Activated naive CD4-positive, alpha-beta T cell treated with anti-CD3 and anti-CD28 coated beads, Interleukin-2, amount 50 U/mL, for 16 hours (primary cell): ENCODE measurements at places on chromosomes 11 and 22.
A peak's percentile ranks its signal among the peaks of the same experiment; 100 is the strongest.

GRCh38 chr11:57980201-57980600 lies 43.5 kb upstream of the OR9Q1 start:
- DNase-seq: no peak

DNA sequence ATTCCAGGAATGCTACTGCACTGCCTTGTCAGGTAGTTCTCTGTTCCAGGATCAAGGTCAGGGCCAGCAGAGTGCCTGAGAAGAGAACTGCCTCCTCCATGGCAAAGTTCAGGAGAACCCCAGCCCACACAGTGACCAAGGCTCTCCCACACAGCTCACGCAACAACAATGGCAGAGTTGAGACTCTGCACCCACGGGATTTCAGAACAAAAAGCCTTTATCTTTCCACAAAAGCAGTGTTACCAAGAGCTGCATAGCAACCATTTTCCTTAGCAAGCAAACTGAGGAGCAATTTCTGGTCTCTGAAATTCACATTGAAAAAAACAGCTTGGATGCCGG lies 11.1 kb downstream of the PLAAT3 start:
- DNase-seq: no peak

DNA sequence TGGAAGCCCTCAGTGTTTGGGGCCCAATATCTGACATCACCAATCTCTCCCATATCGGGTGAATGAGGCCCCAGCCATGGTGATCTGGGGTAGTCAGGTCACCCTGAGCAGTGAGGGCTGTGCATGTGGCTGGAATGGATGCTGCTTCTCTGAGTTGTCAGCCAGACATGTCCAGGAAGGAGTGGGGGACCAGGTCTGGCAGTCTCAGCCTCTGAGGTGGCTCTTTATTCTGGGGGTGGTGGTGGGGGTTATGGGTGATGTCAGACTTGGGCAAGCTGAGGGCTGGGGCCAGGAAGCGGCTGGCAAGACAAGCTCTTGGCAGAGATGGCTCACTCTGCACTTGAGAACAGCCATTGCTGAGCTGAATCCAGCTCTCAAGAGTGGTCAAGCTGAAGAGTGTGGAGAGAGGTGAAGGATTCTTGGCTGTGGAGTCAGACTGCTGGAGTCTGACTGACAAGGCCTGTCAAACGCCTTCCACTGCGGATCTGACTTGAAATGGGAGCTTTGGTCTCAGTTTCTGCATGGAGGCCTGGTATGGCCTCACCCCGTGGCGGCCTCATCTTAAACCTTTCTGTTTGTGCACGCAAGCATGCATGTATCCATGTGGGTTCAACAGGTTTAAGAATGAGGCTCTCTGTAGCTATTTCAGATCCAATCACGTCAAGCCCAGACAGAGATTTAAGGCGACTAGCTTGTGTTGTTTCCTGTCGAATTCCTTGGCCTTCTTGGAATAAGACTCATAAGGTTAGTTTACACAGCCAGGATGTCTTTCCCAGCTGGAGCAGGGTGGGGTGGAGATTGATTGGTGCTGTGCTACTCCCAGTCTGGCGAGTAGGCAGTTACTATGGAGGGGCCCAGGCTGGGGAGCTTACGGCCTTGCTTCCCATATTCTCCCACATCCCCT lies 83.9 kb upstream of the TIMP3 start:
- no peak for DNase-seq

DNA sequence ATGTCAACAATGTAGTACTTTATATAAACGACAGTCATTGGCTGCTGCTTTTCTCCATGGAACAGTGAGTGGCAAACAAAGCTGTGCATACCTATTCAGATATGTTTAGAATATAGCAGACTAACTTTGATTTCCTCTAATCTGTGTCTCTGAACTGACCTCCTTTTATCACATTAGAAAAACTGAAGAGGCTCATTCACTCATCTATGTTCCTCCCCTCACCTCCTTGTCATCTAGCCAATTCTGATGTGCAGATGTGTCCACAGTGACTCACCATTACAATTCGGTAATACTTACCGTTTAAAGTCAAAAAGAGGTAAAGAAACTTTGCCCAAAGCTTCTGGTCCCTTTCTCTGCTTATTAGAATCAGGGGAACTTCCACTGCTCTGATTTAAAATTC lies 51.5 kb upstream of the RPS13 start:
- DNase-seq: no peak

- DNase-seq: peak; percentile 3
Observed at GRCh38 chr11:69220561-69221051, 64.9 kb downstream of the SMIM38 start.

DNA sequence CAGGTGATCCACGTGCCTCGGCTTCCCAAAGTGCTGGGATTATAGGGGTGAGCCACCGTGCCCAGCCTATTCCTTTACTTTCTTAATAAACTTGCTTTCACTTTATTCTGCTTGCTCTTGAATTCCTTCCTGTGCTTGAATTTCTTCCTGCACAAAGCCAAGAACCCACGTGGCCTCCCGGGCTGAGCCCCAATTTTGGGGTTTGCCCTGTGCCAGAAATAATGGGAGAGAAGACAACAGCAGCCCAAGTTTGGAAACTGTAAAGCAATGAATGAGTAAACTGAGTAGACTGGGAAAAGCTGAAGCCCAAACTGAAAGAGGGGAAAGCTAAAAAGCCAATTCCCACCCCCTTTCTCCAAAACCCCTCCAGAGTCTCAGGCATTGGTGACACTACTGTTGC lies 136.4 kb downstream of the NECTIN1 start:
- DNase-seq: no peak

DNA sequence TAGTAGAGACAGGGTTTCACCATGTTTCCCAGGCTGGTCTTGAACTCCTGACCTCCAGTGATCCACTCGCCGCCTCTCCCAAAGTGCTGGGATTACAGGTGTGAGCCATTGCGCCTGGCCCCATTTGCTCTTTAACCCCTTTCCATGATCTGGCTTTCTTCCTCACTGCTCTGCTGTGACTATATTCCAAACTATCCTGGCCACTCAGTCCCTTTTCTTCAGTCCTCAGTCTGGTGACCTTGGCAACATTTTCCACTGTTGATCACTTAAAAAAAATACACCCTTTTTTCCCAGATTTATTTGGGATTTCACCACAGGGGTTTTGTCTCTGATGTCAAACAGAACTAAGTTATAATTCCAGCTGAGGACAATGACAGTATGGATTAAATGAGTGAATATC lies 24.5 kb downstream of the MMP20 start:
- DNase-seq: no peak

GRCh38 chr22:26777156-26777801 lies 119.9 kb downstream of the MIAT start:
- DNase-seq: no peak

- no peak for DNase-seq
Observed at GRCh38 chr11:68436985-68437926, 23.3 kb upstream of the PPP6R3 start.

- DNase-seq: no peak
Observed at GRCh38 chr22:36946421-36947158, 33.2 kb downstream of the CSF2RB start.

DNA sequence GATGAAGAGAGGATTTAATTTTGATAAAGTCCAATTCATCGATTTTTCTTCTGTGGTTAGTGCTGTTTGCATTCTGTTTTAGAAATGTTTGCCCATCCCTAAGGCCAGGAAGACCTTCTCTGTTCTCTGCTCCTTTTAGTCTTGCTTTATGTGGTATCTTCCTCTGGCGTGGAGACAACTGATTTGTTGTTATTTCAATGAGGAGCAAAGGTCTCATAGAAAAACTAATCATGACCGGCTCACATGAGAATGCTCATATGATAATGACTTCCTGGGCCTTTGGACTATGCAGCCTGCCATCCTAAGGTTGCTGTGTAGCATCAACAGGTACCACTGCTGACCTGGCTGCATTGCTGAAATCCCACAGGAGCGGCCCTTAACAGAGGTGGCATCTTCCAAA lies 19.8 kb downstream of the SCGB1A1 start:
- DNase-seq: no peak

DNA sequence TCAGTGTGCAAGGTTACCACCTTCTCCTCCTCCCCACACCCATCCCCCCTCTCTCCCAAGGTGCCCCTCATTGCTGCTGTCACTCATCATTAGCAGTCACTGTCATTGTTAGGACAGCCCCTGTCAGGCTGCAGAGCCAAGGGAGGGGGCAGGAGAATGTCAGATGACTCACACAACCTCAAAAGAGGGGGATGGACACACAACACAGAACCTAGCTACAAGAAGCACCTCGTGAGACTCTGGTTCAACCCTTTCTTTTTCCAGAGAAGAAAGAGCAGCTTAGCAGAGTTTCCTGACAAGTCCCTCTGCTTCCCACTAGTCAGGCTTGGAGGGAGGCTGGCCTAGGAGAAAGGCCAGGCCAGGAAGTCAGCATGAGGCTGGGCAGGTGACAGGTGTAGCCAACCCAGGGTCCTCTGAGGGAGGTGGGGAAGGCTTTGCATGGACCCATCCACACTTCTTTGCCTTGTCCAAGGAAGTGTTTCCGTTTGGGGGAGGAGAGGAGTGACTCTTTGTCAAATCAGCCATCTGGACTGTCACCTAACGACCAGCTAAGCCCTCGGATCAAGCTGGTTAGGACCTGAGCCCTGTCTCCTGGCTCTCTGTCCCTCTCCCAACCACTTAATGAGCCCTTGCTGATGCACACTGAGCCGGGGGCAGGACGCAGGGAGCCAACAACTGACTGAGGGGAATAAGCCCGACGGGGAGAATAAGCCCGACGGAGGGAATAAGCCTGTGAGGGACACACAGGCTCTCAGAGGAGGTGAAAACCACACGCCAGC lies 18.3 kb downstream of the ADORA2A start:
- no peak for DNase-seq

GRCh38 chr11:66966351-66966750 lies 8.2 kb upstream of the PC start:
- DNase-seq: no peak

- no peak for DNase-seq
Observed at GRCh38 chr11:73439002-73439843, 63.0 kb downstream of the RELT start.

- DNase-seq: no peak
Observed at GRCh38 chr11:12547953-12548650, 126.1 kb upstream of the TEAD1 start.

GRCh38 chr11:117382746-117383145 lies 55.1 kb downstream of the CEP164 start:
- DNase-seq: no peak

DNA sequence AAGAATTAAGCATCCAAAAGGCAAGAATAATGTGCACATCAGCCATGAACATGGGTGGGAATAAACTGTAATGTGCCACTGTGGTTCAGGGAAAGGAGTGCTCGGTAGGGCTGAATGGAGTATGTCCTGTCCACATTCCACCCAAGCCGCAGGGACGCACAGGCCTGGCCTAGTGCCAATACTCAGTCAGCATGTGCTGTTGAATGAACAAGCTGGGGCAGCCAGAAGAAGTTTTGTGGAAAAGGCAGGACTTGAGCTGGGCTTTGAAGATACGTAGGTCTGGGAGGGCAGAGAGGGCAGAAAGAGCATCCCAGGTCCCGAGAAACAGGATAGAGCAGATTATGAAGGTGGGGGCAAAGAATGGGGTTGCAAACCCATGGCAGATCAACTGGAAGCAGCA lies 60.0 kb upstream of the PLET1 start:
- no peak for DNase-seq
